ENCODE measurements at places on chromosomes 16 and 17. TPM values are rescaled to one million over a fixed set of nuclear protein-coding genes. Genes with fewer than 3 reads are reported as not detected.
A peak's percentile ranks its signal among the peaks of the same experiment; 100 is the strongest.

- no peak for DNase-seq
Measured at GRCh38 chr16:23597003-23597756, 1.1 kb upstream of the NDUFAB1 start.

- DNase-seq, result no peak
Measured at GRCh38 chr16:70522216-70523075, 908 bp downstream of the COG4 start.

TBC1D10B gene
- total RNA-seq, result 53.6 TPM

GRCh38 chr16:21260870-21261791, 17.0 kb downstream of the CRYM start:
- DNase-seq, result peak; percentile 97

SUZ12 gene
- total RNA-seq, result 10.1 TPM

DNA sequence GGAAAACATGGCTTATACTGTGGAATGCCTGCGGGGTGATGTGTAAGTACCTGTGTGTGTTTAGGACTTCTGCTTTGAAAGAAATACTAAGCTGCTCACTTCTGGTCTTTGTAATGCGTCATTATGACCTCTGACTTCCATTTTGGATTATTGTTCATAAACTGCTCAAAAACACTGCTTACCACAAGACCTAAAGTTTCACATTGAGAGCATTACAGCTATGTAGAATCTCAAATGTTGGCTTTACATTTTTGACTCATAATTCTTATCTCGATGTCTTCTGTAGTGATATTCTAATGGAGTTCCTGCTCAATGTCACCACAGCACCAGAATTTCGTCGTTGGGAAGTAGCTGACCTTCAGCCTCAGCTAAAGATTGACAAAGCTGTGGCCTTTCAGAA, 9.3 kb downstream of the UQCRC2 start:
- no peak for DNase-seq

DNA sequence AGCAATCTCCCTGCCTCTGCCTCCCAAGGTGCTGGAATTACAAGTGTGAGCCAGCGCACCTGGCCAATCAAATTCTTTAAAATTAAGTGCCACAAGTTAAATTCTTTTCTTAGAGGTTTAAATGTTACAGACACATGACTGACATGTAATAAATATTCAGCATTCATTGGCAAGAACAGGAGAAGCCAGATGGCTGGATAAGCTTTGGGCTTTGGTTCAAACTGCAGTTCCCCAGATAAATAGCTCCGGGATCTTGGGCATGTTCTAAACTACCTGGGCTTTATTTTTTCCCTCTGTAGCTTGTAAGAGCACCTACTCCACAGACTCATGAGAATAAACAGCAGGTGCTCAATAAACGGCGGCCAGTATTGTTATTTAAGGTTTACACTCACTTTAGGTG, 34.1 kb downstream of the ABAT start:
- DNase-seq, result no peak

DNA sequence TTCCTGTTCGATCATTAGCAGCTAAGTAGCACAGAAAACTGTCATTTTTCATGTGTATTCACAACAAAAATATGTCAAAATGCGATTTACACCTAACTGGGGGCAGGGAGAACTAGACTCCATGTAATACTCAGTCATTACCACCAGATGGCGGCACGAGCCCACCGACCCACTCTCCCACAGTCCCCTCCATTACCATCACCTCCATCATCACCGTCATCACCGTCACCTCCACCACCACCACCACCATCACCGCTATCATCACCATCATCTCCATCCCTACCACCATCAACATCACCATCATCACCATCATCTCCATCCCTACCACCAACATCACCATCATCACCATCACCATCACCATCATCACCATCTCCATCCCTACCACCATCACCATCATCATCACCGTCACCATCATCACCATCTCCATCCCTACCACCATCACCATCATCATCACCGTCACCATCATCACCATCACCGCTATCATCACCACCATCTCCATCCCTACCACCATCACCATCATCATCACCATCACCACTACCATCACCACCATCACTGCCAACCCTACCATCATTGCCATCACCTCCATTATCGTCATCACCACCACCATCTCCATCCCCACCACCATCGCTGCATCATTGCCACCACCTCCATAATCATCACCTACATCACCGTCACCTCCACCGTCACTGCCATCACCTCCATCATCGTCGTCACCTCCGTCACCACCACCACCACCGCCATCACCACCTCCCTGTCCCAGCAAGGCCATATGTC, 14.4 kb downstream of the NDUFAF8 start:
- DNase-seq, result no peak

DNA sequence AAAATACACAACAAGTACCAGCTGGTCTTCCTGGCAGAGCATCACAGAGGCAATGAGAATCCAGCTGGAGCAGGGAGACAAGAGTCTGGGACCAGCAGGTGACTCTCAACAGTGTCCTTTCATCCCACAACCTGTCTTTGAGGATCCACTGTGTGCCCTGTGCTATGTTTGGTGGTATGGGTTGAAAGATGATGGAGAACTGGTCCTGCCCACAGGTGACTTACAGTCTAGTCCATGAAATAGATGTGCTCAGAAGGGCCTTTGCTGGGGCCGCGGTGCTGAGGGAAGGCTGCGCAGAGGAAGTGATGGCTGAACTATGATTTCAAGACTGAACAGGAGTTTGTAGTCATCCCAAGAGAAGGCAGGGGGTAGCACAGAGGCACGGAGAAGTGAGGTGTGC, 17.9 kb downstream of the WNT3 start:
- DNase-seq, result no peak

DNA sequence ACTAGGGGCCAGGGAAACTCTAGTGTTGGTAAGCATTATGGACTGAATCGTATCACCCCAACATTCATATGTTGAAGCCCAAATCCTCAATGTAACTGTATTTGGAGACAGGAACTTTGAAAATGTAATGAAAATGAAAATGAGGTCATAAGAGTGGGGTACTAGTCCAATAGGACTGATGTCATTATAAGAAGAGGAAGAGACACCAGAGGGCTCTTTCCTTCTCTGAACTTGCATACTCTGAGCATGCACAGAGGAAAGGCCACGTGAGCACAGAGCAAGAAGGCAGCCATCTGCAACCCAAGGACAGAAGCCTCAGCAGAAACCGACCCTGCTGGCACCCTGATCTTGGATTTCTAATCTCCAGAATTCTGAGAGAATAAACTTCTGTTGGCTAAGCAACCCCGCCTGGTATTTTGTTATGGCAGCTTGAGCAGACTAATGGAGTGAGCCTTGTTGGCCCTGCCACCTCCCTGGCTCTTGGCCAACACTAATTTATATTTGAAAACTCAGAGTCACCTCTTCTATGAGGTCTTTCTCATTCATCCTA, 273.4 kb downstream of the NTN1 start:
- no peak for DNase-seq

DNA sequence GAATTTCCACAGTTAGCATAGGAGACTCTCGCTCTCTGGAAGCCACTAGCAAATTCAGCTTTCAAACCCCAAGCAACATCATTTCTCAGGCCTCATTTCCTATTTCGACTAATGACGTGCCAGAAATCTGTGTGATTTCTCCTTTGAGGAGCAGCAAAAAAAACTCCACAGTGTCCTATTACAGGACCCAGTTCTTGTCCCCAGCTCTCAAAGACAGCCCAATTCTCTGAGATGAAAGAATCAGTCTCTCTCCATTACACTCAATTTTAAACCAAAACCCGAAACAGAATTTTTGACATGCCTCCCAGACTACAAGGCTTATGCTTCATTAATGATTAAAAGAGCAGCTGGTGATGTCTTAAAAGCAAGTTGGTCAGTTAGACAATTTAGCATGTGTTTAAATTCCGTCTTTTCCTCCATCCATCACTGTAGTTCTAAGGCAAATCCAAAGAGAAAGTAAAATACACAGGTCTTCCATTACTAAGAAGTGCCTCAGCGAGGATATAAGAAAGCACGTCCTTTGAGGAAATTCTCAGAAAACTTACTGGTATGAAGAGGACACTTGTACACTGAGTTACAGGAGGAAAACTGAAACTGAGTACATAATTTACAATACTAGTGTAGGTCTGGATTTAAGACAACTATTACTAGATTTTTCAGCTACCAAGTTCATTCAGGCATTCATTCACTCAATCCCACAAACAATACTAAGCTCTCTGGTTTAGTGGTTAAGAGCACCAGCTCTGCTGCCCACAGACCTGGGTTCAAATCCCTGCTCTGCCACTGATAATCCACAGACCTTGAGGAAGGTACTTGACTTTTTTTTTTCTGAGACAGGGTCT, 12.5 kb downstream of the TOM1L2 start:
- DNase-seq, result no peak

GRCh38 chr17:4469552-4469951, 29.1 kb upstream of the SPNS2 start:
- DNase-seq, result no peak

DNA sequence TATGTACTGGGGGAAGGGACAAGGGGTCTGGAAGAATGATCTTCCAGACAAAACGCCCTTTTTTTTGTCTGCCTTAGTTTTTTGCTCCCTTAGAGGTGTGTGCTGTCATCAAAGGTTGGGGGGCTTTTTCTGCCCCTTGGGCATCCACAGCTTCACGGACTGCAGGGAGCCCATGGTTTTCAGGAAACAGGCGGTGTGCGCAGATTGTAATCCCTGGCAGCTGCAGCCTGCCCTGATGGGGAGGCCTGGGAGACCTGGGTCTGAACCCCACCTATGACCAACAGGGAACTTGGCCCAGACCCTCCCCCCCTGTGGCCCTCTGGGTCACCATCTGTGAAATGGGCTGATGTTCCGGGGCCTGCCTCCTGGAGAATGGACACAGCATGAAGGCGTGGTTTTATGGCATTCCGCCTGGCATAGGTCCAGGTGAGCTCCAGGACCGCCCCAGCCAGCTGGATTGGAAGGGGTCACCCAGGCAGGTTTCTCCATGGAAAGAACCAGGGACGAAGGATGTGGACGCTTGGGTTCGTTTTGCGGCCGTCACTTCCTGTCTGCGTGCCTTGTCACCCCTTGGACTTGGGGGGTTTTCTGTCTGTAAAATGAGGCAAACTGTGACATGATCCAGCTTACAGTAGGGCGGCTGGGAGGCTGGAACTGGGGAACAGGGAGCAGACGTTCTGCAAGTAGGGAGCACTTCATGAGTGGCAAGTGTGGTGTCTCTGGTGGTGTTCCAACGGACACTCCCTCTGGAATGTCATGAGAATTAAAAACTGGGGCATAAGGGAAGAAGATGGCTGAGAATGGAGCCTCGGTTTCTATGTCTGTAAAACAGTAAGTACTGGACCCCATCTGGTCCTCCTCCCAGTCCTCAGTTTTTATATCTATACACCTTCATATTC, 1.5 kb downstream of the CPNE2 start:
- no peak for DNase-seq

DNA sequence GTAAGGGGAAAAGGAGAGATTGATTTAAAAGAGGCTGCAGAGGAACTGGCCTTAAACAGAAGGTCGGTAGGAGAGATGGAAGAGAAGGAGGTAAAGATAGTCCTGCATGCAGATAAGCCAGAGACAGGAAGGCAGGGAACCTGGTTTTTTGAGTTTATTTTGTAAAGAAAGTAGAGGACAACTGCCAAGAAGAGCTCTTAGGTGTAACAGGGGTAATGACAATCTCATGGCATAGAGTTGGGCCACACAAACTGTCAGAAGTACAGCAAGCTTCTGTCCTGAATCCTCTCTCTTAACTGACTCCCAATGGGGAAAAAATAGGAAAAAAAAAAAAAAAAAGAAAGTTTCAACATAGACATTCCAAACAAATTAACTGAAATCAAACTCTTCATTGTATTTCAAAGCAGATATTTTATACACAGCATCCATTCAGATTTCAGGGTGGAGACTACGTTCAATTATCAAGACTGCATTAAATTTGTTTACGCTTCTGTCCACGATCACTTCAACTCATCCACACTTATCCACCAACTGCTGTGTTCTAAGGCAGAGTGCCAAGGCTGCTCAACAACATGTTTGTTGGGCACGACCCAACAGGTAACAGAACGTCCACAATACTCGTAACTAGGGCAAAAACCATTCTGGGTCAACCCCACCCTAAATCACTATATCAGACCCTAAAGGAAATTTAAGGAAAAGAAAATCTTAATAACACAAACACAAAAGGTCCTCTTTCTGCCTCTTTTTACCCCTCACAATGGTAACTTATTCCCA, 34.9 kb downstream of the USP31 start:
- DNase-seq, result no peak

DNA sequence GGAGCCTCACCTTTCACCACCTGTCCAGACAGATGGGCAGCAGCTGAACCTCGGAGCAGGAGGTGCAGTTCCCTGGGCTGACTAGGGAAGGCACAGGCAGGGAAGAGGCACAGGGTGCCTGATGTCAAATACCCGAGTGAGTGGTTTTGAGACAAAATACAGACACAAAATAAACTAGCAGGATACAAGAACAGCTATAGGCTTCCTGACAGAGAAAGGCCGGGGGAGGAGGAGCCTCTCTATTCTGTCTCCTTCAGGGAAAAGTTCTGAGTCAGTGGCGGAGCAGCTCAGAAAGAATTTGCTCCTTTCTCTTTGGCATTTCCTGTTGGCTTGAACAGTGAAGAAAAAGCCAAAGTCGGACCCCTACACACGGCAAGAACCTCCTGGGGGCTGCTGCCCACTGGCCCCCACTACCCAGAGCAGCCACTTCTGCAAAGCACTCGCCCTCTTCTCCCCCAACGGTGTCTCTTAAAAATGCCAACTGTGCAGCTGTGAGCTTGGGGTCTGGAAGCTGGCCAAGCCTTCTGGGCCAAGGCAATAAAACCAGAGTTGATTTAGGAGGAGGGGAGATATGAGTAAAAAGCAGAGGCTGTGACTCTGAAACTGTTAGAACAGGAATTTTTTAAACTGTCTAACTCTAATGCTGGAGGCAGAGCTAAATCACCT, 14.4 kb upstream of the FAAP100 start:
- DNase-seq, result no peak

DNA sequence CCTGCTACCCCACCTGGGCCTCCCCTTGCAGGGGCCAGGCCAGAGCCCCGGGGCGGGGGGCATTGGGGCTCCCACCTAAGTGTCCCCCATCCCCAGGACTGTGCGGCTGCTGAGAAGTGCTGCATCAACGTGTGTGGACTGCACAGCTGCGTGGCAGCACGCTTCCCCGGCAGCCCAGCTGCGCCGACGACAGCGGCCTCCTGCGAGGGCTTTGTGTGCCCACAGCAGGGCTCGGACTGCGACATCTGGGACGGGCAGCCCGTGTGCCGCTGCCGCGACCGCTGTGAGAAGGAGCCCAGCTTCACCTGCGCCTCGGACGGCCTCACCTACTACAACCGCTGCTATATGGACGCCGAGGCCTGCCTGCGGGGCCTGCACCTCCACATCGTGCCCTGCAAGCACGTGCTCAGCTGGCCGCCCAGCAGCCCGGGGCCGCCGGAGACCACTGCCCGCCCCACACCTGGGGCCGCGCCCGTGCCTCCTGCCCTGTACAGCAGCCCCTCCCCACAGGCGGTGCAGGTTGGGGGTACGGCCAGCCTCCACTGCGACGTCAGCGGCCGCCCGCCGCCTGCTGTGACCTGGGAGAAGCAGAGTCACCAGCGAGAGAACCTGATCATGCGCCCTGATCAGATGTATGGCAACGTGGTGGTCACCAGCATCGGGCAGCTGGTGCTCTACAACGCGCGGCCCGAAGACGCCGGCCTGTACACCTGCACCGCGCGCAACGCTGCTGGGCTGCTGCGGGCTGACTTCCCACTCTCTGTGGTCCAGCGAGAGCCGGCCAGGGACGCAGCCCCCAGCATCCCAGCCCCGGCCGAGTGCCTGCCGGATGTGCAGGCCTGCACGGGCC, 1.9 kb downstream of the WFIKKN1 start:
- DNase-seq, result no peak

CNGB1 gene
- total RNA-seq, result 1.4 TPM

All from epithelial cell of proximal tubule (primary cell).